ENCODE measurements at places on chromosomes 7 and 10. TPM values are rescaled to one million over a fixed set of nuclear protein-coding genes. Genes with fewer than 3 reads are reported as not detected.

Gene TSPAN12
- 23.3 TPM for total RNA-seq

Gene GDF2
- total RNA-seq, result not detected

Gene CYP3A5
- 4.6 TPM for total RNA-seq

Gene CLRN3
- total RNA-seq, result not detected

Gene C10orf105
- 0.11 TPM for total RNA-seq

All from camera-type eye (tissue), 1 donor.